A673 (cell line): ENCODE measurements at places on chromosomes 7 and 10. TPM values are rescaled to one million over a fixed set of nuclear protein-coding genes. Genes with fewer than 3 reads are reported as not detected.

The ACHE gene
- total RNA-seq = 0.52 and 0.87 TPM in 2 replicates

The ENKUR gene
- 0.17 TPM in 1 of 2 replicates, not detected in the other for total RNA-seq

The MGAM2 gene
- not detected in 2 replicates for total RNA-seq

The H2BK1 gene
- total RNA-seq = not detected in 2 replicates

The OR2A1 gene
- 0.44 and 0.60 TPM in 2 replicates for total RNA-seq

The LEP gene
- not detected in 2 replicates for total RNA-seq

The PTPRN2 gene
- total RNA-seq = 0.11 TPM in 2 replicates

The WDFY4 gene
- total RNA-seq = not detected in 2 replicates

The KEL gene
- not detected in 2 replicates for total RNA-seq

The TLX1 gene
- total RNA-seq = 0.17 TPM in 1 of 2 replicates, not detected in the other

The DMBT1 gene
- total RNA-seq = not detected in 2 replicates

The ITPRID1 gene
- total RNA-seq = 0.21 and 0.31 TPM in 2 replicates

The TMEM229A gene
- total RNA-seq = 22.2 and 24.6 TPM in 2 replicates

The TRIM50 gene
- not detected in 2 replicates for total RNA-seq

The AGMO gene
- total RNA-seq = 0.26 TPM in 1 of 2 replicates, not detected in the other

The PITX3 gene
- not detected in 2 replicates for total RNA-seq

The GALNT17 gene
- not detected in 2 replicates for total RNA-seq

The ASZ1 gene
- total RNA-seq = not detected in 2 replicates

The GNAT3 gene
- total RNA-seq = not detected in 2 replicates

The TBXAS1 gene
- 1.5 and 2.5 TPM in 2 replicates for total RNA-seq

The MYH16 gene
- not detected in 2 replicates for total RNA-seq

The KCNIP2 gene
- 0.86 and 2.8 TPM in 2 replicates for total RNA-seq

The NPVF gene
- not detected in 2 replicates for total RNA-seq

The CLDN15 gene
- 14.7 and 16.6 TPM in 2 replicates for total RNA-seq

The PRSS37 gene
- not detected in 2 replicates for total RNA-seq

The FAM200A gene
- 6.1 and 8.4 TPM in 2 replicates for total RNA-seq

The UNCX gene
- 1.2 and 1.9 TPM in 2 replicates for total RNA-seq

The NEUROG3 gene
- total RNA-seq = not detected in 2 replicates

The ASB10 gene
- not detected in 2 replicates for total RNA-seq

The LIPK gene
- total RNA-seq = not detected in 2 replicates

The SLC16A9 gene
- 2.9 and 3.0 TPM in 2 replicates for total RNA-seq

The ZNF485 gene
- 5.1 and 7.2 TPM in 2 replicates for total RNA-seq

The HABP2 gene
- not detected in 2 replicates for total RNA-seq

The ZNF488 gene
- total RNA-seq = 0.09 TPM in 2 replicates

The ZNF3 gene
- total RNA-seq = 50.2 and 50.8 TPM in 2 replicates

The FAM131B gene
- total RNA-seq = 1.8 and 1.9 TPM in 2 replicates

The PLPP4 gene
- not detected in 2 replicates for total RNA-seq

The MUC12 gene
- total RNA-seq = 0.67 and 0.94 TPM in 2 replicates

The CHST3 gene
- 8.7 and 10.0 TPM in 2 replicates for total RNA-seq

The MRLN gene
- 0.72 TPM in 1 of 2 replicates, not detected in the other for total RNA-seq

The EVX1 gene
- total RNA-seq = not detected in 2 replicates

The PRSS1 gene
- total RNA-seq = not detected in 2 replicates

The CSTF2T gene
- 21.9 and 22.2 TPM in 2 replicates for total RNA-seq

The GPER1 gene
- 0.37 and 0.63 TPM in 2 replicates for total RNA-seq

The HOXA7 gene
- 0.56 and 1.5 TPM in 2 replicates for total RNA-seq

The GIMAP5 gene
- total RNA-seq = 0.58 TPM in 1 of 2 replicates, not detected in the other

The NPFFR1 gene
- 0.02 TPM in 1 of 2 replicates, not detected in the other for total RNA-seq

The SOSTDC1 gene
- not detected in 2 replicates for total RNA-seq

The TIAL1 gene
- 176 and 199 TPM in 2 replicates for total RNA-seq

The NXPH1 gene
- total RNA-seq = not detected in 2 replicates

The PILRA gene
- 1.5 and 2.0 TPM in 2 replicates for total RNA-seq

The SRRM3 gene
- 1.7 and 1.8 TPM in 2 replicates for total RNA-seq

The MSS51 gene
- 4.0 and 4.3 TPM in 2 replicates for total RNA-seq
